ENCODE measurements at places on chromosomes 6 and 20.

DNA sequence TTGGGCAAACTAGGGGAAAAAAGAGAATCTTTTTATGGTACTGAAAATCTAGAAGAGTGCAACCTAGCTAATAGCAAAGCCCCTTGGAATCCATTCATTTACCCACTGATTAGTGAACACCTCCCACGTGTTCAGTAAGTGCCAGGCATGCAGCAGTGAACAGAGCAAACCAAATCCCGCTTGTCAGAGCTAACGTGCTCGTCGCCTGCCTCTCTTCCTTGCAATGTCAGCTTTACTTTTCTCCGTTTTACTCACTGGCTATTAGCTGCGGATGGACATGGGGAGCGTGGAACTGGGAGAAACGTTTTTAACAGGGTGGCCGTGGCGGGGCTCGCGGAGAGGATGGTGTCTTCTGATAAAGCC, 120.4 kb downstream of the SYNDIG1 start:
- DNase-seq, result no peak

DNA sequence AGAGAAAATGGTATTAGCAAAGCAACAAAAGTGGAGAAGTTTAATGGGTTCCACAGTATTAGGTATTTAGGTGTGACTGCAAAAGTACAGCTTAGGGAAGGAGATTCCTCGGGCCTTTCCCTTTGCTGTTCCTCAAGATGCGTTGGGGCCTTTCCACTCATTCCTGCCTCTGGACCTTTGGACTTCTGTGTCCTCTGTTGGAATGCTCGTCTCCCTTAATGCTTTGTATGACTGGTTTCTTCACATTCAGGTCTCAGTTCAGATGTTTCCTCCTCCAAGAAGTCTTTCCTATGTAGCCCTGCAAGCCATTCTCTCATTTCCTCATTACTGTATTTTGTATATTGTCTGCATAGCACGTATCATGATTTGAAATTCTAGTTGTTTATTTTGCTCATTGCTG, 39.6 kb downstream of the CTNNBL1 start:
- no peak for DNase-seq

DNA sequence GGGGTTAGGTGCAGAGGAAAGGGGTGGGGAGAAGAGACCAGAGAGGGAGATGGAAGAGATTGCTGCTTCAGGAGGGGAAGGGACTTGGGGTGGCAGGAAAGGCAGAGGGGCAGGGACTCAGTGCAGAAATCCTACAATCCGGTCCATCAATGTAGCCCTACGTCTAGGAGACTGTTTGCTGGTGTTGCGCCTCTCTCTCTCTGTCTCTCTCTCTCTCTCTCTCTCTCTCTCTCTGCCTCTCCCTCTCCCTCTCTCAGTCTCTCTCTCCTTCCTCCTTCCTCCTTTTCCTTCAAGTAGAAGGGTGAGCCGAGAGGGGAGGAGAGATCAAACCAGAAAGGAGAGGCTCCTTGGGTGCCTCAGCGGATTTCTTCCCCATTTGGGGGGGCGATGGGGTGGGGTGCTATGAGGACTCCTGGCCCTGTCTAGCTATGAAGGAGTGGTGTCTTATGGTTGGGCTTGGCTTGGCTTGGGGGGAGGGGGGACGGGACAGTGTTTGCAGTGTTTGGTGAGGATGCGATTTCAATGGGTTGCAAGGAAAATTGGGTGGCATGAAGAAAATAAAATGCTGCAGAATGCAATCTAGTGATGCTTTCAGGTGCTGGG, 181.2 kb downstream of the TBXT start:
- DNase-seq, result no peak

DNA sequence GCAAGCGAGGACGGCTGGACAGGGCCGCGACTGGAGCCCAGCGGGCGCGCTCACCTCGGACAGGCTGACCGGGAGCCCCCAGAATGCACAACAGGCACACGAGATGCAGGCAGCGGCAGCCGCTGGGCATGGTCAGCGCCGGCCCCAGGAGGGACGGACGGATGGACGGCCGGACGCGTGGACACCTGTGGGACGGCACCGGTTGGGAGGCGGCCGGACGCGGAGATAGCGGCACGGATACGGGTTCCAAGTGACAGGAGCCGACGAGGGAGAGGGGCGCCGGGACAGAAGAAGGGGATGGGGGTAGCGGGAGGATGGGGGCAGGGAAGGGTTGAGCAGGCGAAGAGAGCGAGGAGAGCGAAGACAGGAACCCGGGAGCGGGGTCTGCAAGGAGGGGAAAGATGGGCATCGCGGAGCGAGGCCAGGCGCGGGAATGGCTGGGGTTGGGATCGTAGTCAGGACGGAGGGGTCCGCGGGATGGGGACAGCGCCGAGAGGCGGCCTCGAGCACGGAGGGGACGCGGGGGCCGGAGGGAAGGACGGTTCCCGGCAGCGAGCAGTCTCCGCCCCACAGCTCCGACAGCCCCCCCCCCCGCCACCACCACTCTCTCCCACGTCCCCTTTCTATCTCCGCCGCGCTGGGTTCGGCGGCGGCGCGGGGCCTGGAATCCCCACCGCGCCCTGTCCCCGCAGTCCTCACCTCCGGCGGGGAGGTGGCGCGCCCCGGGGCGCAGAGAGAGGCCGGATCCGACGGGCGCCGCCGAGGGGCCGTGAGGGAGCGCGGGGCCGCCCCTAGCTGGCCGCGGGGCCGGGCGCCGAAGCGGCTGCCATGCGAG, 435 bp downstream of the DLK2 start:
- DNase-seq, result peak; percentile 71

GRCh38 chr6:157699777-157700636, 123.0 kb upstream of the SNX9 start:
- DNase-seq, result no peak

DNA sequence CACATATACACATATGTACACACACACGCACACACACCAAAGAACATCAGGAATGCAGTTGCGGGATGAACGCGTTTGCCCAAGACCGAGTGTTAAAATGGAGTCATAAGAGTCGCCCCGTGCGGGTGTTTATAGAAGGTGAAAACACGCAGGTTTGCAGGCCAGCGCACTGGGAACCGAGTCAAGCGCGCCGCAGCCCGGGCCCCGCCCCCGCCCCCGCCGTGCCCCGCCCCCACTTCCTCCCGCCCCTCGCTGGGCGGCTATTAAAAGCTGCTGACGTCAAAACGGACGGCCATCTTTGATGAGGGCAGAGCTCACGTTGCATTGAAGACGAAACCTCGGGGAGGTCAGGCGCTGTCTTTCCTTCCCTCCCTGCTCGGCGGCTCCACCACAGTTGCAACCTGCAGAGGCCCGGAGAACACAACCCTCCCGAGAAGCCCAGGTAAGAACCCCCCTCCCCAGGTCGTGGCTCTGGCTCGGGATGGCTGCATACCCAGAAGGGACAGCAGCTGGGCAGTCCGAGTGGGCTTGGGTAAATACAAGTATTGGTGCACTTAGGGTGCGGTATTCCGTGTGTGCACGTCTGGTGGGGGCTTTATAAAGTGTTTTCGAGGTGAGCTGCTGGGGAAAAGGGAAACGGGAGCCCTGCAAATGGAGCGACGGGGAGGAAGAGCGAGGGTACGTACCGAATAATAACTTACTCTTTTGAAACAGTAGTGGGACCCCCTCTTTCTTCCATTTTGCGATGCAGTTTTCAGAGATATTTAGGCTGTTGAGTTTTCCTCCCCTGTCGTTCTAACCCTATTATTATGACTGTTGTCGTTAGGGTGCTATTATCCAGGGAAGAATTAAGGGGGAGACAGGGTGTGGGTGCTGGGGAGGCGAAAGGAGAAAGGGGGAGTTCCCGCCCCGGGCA, at the start of gene SNAP25:
Gene SNAP25 (plus strand): TSS at position 295 of the 916 bp plus-strand sequence. CDS start 56,662 bp downstream, outside the sequence.
- DNase-seq, result peak; percentile 77

- no peak for DNase-seq
These were observed 41.0 kb upstream of the BCLAF1 start for GRCh38 chr6:136330634-136331033.

DNA sequence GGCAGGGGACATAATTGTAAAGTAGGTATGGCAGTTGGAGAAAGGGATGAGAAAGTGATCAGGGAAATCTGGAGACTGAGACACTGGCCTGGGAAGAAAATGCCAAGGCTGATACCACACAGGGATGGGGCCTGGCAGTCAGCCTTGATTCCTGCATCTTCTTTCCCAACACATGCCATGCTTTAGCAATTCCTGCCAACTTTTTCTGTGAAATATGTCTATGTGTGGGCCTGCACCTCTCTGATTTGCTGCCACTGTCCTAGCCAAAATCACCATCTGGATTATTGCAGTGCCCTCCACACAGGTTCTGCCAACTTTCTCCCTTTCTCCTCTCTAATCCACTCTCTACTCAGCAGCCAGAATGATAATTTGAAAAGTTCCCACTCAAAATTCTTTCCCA, 759.8 kb upstream of the CITED2 start:
- no peak for DNase-seq

- peak; percentile 32 for DNase-seq
These were observed 380.9 kb upstream of the RGS17 start for GRCh38 chr6:153511896-153512496.

- no peak for DNase-seq
These were observed 610.7 kb downstream of the CBLN4 start for GRCh38 chr20:55394592-55394991.

GRCh38 chr6:52227495-52227894, 16.8 kb downstream of the IL17F start:
- DNase-seq, result no peak

- peak; percentile 92 for DNase-seq
These were observed 249.0 kb upstream of the OPRM1 start for GRCh38 chr6:153790048-153790447.

- no peak for DNase-seq
These were observed 42.8 kb upstream of the TASP1 start for GRCh38 chr20:13681248-13682125.

- DNase-seq, result peak; percentile 67
These were observed 28.0 kb upstream of the ZNF217 start for GRCh38 chr20:53621482-53622246.

DNA sequence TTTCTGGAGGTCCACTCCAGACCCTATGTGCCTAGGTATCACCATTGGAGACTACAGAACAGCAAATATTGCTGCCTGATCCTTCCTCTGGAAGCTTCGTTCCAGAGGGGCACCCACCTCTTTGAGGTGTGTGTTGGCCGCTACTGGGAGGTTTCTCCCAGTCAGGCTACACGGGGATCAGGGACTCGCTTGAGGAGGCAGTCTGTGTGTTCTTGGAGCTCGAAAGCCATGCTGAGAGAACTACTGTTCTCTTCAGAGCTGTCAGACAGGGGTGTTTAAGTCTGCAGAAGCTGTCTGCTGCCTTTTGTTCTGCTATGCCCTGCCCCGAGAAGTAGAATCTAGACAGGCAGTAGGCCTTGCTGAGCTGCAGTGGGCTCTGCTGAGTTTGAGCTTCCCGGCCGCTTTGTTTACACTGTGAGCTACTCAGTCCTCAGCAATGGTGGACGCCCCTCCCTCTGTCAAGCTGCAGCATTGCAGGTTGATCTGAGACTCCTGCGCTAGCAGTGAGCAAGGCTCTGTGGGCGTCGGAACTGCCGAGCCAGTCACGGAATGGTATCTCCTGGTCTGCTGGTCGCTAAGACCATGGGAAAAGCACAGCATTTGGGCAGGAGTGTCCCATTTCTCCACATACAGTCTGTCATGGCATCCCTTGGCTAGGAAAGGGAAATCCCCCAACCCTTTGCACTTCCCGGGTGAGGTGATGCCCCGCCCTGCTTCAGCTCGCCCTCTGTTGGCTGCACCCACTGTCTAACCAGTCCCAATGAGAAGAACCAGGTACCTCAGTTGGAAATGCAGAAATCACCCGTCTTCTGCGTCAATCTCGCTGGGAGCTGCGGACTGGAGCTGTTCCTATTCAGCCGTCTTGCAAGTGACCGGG, 32.5 kb upstream of the ASCC3 start:
- DNase-seq, result no peak

DNA sequence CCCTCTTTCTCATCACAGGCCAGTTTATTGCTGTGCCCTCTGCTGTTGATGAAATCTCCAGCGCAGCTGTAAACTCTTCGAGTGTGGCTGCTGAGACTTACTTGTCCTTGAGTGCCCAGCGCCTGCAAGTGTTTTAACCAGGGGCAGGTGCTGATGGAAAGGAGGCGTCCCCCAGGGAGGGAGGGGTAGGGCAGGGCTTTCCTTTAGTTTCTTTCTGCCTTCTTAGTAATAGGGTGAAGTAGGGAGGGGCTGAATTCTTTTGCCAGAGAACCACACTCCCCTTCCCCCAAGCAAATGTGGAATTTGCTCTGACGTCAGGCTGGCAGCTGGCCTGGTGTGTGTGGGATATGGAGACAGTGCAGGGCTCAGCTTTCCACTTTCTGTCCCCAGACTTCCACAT, 61.2 kb downstream of the IGF2R start:
- peak; percentile 97 for DNase-seq

DNA sequence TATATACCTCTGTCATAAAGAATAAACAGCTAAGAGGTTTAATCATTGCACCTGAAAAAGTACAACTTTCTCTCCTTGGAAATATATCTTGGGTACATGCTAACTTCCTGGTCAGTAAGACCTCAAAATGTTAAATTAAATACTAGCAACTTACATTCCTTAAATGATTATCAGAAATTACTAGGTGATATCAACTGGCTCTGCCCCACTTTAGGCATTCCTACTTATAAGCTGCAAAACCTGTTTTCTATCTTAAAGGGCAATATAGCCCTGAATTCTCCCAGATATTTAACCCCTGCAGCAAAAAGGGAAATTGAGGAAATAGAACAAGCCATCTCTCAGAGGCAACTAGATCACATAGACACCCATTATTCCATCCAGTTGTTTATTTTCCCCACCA, 20.8 kb downstream of the HLA-DPA1 start:
- DNase-seq, result no peak

DNA sequence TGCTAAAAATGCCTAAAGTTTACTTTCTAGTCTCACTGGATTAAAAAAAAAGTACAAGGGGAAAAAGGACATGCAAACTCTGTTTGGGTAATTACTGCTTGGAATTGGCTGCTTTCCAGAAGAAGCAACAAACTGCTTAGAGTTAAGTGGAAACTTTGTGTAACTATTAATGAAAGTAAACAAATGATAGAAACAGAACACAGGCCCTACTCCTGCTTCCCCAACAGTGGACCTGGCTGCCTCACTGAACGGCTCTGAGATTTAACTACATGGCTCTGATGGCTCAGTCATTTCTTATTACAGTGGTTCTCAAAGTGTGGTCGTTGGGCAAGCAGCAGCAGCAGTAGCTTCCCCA, 108.5 kb downstream of the MAN1A1 start:
- peak; percentile 9 for DNase-seq

- DNase-seq, result no peak
These were observed 164.6 kb downstream of the MTFR2 start for GRCh38 chr6:136085370-136086115.

- DNase-seq, result no peak
These were observed 59.5 kb downstream of the BFSP1 start for GRCh38 chr20:17471606-17472187.

DNA sequence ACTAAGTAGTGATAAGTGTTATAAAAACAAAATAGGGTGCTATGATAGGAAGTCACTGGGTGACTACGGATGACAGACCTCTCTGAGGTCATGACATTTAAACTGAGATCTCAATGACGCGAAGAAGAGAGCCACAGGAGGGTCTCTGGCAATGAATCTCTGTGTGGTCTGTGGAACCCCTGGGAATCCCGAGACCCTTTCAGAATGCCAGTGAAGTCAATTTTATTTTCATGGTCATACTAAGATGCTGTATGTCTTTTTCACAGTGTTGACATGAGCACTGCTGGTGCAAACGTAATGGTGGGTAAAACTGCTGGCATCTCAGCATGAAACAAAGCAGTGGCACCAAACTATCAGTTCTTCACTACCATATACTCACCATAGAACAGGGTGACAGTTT, 155.0 kb downstream of the GJA10 start:
- no peak for DNase-seq
